ENCODE measurements at places on chromosomes 12 and 14.

- no peak for DNase-seq
Measured at GRCh38 chr12:29226616-29227015, 77.5 kb downstream of the FAR2 start.

- no peak for DNase-seq
Measured at GRCh38 chr14:67079846-67080245, 109.4 kb upstream of the GARIN2 start.

DNA sequence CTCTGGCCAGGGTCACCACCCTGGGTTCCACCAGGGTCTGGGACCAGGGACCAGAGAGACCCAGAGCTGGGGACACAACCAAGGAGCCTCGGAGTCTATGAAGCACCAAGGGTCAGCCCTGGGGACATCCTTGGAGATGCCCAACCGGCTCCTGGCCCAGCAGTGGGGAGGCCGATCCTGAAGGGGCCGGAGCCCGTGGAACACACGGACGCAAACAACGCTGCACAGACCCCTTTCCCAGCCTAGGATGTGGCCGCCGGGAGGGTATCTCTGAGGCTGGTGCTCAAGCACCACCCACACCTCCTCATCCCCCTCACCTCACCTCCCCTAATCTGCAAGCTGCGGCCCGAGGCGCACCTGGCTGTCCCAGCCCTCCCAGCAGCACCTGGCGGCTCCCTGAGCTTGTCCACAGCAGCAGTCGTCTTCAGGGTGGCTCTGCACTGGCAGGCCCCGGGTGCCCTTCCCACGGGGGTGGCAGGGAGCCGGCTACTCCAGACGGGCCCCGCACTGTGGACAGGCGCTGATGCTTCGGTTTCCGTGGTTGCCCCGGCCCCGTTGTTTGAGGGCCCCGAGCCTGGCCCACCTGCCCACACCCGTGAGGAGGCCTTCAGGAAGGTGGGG, 146.8 kb upstream of the C14orf180 start:
- no peak for DNase-seq

DNA sequence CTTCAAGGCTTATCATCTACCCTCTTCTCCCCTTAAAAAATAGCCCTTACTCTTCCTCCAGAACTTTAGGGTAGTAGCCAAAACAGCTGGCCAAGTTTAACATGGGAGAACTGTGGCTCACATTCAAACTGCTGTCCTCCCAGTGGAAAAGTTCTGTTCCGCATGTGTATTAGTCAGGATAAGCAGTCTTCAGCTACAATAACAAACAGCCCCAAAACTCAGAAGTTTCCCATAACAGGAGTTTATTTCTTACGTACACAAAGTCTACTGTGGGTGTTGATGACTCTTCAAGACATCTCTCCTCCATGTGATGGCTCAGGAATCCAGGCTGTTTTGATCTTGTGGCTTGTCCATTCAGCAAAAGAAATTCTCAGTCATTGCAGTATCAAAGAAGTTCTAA, 35.5 kb downstream of the MYO1H start:
- DNase-seq = no peak

- DNase-seq = no peak
Measured at GRCh38 chr12:46153268-46153872, 115.5 kb downstream of the SLC38A1 start.

GRCh38 chr12:106956048-106956578, 406 bp downstream of the TMEM263 start:
- DNase-seq = peak; percentile 29
